ENCODE measurements at places on chromosomes 4 and X.

DNA sequence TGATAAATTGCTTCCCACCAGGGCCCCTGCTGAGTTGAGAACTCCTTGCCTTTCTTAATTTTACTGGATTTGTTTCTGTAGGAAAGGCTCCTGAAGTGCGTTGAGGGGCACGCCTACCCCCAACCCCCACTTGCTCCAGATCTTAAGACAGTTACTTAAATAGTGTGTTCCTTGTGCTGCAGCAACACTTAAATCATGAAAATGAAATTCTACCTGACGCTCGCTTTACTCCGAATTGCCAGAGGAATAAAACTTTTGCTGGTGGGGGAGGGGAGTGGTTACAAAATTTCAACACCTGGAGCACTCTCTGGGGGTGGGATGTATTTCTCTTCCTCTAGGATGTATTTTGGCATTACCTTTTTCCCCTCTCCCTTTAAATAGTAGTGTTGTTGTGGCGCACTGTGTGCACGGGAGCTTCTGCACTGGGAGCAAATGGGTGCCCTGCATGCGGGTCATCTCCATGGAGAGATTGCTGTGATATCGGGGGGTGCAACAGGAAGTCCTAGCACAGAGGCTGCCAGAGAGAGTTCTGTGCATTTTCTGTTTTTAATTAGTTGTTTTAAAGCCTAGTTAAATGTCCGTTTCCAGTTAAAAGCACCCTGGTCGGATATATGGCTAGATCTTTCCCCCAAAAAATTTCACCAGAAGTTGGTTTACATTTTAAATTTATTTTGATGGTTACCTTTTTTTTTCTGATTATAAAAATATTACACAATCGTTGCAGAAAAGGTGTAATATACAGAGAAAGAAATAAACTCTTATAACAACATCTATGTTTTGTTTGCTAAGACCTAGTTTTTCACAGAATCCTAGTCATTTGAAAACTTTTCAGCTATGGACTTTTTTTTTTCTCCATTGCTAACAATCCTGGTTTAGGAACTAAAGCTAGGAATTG is 207.7 kb downstream of the SOWAHB start:
- peak; percentile 64 for DNase-seq

GRCh38 chr4:178808106-178808505 is 1365.9 kb upstream of the AGA start:
- DNase-seq = no peak

DNA sequence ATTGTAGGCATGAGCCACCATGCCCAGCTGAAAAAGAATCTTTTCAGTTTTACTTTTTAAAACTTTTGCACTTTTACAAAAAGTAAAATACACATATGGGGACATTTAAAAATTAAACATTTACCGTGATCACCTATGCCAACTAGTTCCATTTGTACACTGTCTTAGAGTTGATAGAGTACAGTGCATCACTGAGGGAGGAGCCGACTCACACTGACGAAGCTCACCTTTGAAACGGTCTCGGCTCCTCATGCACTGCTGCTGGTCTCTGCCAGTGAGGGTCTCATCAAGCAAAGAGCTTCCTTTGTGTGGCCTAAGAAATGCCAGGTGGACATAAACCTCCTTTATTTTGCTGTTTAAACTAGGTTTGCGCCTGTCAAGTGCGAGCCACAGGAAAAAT is 50.0 kb downstream of the GRK4 start:
- no peak for DNase-seq

DNA sequence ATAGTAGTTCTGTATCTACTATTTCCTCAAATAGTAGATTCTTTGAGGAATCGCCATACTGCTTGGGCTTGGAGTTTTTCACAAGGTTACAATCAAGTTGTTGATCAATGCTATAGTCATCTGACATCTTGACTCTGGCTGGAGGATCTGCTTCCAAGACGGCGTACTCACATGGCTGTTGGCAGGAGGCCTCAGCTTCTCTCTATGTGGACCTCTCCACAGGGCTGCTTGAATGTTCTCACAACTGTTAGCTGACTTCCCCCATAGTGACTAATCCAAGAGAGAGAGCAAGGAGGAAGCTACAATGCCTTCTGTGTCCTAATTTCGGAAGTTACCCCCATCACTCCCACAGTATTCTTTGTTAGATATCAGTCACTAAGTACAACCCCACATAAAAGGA is 10.3 kb downstream of the EGFL6 start:
- DNase-seq = no peak

DNA sequence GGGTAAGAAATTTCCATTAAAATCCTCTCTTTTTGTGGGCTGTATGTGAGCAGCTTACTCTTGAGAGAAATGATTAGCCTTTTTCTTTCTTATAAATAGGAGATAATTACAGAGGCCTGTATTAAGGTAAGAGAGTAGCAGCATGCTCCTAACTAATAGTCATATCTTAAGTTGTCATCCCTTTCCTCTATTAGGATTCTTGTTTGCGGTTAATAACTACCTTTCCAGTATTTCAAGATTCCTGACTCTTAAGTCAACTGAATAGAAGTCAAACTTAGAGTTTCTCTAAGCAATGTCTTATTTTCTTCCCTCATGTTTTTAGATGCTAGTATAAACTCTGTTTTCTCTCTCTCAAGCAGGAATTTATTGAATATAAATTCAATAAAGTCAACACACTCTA is 139.9 kb upstream of the GPRIN3 start:
- DNase-seq = no peak

DNA sequence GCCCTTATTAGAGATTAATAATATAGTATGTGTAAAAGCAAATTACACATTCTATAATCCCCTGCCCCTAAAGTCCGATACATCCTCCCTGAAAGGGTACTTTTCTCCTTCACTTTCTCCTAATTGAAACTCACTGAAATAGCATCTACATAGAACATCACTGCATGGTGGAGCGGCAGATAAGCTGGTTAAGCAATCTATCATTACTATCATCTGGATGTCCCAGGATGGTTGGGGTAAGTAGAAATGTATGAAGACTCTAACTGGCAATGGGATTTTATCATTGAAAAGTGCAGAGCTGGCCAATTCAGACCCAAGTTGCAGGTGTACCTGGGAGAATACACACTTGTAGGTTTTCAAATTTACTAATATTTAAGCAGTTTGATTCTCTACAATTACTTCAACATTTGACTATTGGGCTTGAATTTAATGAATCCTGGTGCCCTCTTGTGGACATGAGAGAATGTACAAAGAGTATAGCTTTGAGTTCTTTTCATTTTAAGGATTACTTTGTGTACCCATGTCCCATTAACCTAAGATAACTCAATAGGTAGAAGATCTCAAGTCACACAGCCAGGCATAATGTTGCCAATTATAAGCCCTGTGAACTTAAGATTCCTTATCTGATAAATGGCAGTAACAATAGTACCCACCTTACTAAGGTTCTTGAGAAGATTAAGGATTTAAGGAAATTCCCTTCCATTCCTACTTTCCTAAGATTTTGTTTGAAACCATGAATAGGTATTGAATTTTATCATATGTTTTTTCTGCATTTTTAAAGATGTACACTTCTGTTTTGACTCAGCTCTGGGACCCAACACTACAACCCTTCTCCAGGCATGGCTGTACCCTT is 69.8 kb downstream of the SHROOM3 start:
- DNase-seq = peak; percentile 64

DNA sequence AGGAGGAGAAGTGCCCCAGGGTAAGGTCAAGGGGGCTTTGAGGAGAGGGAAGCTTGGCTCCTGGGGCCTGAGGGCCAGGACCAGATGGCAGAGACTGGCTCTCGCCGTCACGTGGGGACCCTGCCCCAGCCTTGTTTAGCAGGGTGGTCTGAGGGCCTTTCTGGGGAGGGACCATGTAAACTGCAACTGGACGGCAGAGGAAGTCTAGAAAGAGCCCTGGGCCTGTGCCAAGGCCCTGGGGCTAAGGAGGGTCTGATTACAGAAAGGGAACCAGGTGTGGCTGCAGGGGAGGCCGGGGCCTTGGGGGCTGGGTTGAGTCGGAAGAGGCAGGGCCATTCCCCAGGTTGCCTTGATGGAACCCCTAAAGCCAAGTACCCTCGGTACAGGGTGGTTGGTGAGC is 1.8 kb upstream of the HGFAC start:
- no peak for DNase-seq

- DNase-seq = peak; percentile 3
Observed at GRCh38 chr4:21947791-21948346, 703 bp downstream of the KCNIP4 start.

GRCh38 chrX:120147537-120147936 is 10.9 kb upstream of the RHOXF2 start:
- no peak for DNase-seq

- DNase-seq = no peak
Observed at GRCh38 chr4:13985837-13986236, 358.3 kb upstream of the BOD1L1 start.

GRCh38 chrX:150569155-150569477 is 695 bp downstream of the MTM1 start:
- DNase-seq = no peak

- no peak for DNase-seq
Observed at GRCh38 chr4:36206603-36207311, 37.6 kb downstream of the ARAP2 start.

GRCh38 chr4:176187624-176188023 is 7.8 kb downstream of the SPATA4 start:
- no peak for DNase-seq

DNA sequence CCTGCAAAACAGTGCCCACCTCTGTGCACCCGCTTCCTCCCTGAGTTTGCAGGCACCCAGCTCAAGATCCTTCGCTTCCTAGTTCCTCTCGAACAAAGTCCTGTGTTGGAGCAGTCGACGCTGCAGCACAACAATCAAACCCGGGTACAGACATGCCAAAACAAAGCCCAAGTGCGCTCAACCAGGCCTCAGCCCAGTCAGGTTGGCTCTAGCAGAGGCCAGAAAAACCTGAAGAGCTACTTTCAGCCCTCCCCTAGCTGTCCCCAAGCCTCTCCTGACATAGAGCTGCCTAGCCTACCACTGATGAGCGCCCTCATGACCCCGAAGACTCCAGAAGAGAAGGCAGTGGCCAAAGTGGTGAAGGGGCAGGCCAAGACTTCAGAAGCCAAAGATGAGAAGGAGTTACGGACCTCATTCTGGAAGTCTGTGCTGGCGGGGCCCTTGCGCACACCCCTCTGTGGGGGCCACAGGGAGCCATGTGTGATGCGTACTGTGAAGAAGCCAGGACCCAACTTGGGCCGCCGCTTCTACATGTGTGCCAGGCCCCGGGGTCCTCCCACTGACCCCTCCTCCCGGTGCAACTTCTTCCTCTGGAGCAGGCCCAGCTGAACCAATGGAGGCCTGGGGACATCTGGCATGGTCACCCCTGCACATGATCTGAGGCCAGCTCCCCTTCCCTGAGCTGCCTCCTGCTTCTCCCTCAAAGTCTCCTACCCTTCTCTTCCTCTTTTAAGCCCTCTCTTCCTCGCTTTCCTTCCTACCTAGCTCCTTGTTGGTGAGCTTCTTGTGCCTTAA is 6.9 kb downstream of the APEX2 start:
- DNase-seq = no peak

DNA sequence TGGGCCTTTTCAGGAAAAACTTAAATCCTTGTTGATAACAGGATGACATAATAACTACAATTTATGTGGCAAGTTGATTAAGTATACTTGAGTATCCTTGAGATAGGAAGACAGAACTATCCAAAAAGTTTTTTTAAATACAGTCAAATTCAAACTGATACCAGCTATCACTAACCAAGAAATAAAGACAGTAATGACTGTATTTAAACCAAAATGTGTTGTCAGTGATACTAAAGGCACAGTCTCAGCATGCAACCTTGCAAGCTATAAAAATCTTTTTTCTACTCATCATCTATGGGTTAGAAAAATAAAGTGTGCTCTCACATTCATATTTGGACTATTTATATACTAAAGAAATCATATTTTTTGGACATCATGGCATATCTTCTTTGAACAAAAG is 64.7 kb downstream of the PAPSS1 start:
- DNase-seq = no peak

DNA sequence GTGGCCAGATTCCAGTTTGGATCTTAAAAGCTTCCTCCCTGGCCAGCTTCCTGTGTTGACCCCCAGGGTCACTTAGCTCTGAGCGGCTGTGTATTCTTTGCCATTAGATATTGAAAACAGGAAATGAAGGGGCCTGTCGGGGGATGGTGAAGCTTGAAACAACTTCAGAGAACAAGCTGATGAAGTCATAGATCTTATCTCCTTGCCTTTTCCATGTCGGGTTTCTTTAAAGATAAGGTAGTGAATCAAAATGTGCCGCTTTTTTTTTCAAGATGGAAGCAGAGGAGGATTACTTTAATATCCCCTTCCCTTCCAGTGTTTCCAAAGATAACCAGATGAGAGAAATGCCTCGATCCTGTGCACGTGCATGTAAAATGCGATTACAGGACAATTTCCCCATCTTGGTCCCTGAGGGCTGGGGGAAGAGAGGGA is 508.5 kb downstream of the MID1IP1 start:
- DNase-seq = peak; percentile 45

GRCh38 chr4:111399623-111400022 is 745.6 kb upstream of the FAM241A start:
- peak; percentile 18 for DNase-seq

GRCh38 chr4:12778191-12778590 is 705.9 kb downstream of the RAB28 start:
- no peak for DNase-seq

GRCh38 chr4:10096201-10096977 is 20.2 kb downstream of the WDR1 start:
- DNase-seq = no peak

GRCh38 chrX:152614791-152615190 is 22.9 kb upstream of the GABRQ start:
- DNase-seq = no peak

DNA sequence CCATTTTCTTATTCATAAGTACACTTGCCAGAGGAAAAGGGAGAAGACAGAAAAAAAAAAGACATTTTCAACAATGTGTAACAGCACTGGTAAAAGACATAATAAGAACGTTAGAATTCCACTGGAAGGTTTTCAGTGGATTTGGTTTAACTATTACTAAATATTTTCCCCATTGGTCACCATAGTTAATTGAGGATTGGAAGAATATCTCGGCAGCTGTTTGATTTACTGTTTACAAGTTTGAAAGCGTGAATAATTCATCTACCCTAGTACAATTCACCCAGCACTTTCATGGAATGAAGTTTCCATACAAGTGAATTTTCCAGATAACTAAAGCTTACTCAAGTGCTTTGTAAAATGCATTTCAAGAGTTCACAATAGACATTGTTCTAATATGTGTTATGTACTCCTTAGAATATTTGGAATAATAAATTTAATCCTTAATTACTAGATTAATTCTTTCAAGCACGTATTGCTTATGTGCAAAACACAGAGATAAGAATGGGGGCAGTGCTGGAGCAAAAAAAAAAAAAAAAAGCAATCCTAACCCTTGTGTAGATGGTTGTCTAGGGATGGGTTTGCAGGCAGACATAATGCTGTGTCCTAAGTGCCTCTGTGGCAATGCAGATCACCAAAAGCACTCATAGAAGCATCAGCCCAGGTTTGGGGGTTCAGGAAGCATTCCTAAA is 57.1 kb downstream of the ENPEP start:
- no peak for DNase-seq

GRCh38 chr4:94284889-94285288 is 57.7 kb downstream of the HPGDS start:
- DNase-seq = no peak

GRCh38 chrX:127726227-127726626 is 326.0 kb downstream of the ACTRT1 start:
- DNase-seq = no peak
